Activated CD4-positive, alpha-beta memory T cell treated with anti-CD3 and anti-CD28 coated beads, Interleukin-2, amount 10 ng/mL, durations not matched to agents 7 days and 5 days (primary cell): ENCODE measurements at places on chromosomes 5 and 9. TPM values are rescaled to one million over a fixed set of nuclear protein-coding genes. Genes with fewer than 3 reads are reported as not detected.

GRCh38 chr9:126330536-126330935 lies 3.9 kb downstream of the MVB12B start:
- no peak for DNase-seq

The TLE4 gene
- 38.3 TPM for total RNA-seq

- no peak for DNase-seq
These were observed 29.9 kb downstream of the HACD4 start for GRCh38 chr9:21001581-21001980.

DNA sequence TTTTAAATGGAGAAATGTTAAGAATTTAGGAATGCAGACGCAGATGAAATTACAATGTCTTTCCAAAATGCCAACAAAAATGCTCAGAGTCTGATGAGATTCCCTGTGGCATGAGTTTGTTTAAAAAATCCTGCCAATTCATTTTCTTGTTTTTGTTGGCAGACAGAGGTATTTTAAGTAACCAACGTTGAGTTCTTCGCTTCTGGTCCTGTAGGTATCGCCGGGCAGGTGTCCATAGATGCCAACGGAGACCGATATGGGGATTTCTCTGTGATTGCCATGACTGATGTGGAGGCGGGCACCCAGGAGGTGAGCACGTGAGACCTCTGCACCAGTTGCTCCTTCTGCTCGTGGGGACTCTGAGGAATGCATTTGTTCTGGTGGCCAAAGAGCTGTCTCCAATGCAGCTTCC lies 69.4 kb downstream of the NPR3 start:
- DNase-seq = no peak
